ENCODE measurements at places on chromosomes 4 and X.

DNA sequence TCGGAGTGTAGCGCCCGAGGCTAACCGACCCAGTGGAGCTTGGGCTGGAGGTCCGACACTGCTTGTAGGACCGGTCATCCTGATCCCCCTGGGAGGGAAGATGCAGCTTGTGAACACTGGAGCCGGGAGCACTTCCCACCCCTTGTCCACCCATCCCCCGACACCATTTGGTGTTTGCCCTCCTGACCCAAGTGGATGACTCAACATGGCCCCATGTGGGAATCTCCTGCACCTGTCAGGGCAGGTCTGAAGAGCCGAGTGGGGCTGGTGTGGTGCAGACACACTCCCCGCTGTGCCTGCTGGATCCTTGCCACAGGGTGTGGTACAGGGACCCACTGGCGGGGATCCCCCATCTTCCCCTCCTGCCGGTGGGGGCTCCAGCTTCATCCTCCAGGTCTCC lies 90.0 kb upstream of the AFAP1 start:
- DNase-seq: no peak

- DNase-seq: no peak
Measured at GRCh38 chr4:10737337-10737736, 52.8 kb upstream of the CLNK start.

DNA sequence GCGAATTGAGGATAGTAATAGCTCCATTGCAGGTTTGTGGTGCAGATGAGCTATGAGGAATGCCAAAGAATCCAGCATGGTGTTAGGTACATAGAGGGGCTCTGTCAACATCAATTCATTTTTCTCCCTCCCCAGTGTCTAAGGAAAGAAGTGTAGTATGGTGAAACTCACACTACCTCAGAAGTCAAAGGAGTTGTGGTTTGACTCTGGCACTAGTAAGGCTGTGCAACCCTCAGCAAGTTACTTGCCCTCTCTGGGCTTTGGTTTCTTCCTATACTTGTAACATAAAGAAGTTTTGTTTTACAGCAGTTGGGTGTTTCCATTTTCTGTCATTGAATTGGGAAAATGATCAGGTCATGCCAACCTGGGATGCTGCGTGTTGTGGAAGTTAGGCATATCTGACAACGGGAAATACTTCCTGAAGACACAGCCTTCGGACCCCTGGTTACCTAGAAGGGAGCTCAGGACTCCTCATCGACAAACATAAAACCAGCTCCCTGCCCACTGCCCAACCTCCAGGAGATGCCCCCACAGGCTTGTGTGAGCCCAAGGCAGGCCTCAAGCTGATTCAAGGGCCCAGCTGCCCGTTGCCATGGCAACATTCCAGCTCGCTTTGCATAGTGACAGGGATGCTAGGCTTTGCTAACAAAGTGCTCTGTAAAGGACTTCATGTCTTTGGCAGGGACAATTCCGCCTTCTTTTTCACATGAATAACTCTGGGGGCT lies 71.4 kb downstream of the RTL5 start:
- DNase-seq: no peak

DNA sequence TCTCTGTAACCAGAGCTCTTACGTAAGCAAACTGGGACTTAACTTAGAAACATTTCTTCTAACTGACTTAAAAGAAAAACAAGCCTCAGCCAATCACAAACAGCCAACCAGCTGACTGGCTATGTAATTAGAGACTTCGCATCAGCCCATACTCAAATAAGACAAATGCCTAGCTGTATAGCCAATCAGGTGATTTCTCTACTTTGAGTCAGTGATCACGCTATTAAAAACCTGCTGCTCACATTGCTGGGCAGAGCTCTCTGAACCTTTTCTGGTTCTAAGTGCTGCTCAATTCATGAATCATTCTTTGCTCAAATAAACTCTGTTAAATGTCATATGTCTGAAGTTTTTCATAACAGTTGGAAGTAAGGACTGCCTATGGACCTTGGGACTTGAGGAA lies 9.9 kb upstream of the SMIM10L2A start:
- DNase-seq: no peak

All from esophagus squamous epithelium (tissue), 5 donors.